NCI-H187 treated with DMSO at 0.1 percent for 48 hours (cell line): ENCODE measurements at places on chromosomes 5 and 9.

GRCh38 chr5:143770450-143770849 lies 41.5 kb upstream of the HMHB1 start:
- DNase-seq: no peak

DNA sequence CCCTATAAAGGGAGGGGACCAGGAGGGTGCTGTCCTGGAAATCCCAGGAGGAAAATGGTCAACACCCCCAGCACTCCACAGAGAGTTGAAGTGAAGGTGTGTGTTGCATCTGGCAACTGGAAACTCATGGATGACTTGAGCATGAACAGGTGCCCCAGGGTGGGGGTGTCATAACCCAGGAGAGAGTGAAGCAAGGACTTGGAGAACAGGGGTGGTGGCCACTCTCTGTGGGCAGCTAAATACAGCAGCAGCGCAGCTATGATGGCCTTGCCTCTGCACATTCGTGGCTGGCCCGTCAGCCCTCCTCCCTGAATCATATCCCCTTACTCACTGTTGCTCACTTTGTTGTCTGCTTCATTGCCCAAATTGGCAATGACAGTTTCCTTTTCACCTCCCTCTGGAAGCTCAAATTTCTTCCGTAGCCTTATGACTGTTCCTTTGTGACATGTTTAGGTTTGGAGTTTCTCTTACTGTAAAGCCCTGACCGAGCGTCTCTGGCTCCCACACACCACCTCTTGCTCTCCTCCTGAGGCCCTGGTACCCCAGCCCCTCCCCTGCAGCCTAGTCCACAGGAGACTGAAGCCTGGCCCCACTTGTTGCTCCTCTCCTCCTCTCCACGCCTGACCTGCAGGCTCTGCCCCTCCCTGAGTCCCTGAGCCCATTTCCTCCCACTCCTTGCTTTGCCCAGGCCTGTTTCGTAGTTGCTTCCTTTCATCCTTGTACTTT lies 185.8 kb downstream of the CD180 start:
- no peak for DNase-seq

DNA sequence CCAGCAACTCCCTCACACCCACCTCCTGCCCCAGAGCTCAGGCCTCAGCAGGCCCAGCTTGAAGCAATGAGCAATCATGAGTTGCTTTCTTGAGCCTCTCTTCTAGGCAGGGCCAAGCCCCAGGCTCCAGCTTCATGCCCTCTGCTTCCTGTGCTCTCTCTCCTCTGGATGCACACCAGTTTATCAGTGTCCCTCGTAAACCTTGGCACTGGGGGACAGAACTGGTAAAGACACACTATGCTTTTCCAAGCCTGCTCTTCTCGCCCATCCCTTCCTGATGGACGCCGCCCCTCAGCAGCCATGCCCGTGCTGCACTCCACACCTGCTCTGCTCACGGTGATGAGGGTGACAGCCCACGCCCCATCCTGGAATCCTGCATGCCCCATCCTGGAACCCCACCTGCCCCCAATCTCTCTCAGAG lies 49.4 kb upstream of the ORM1 start:
- no peak for DNase-seq

DNA sequence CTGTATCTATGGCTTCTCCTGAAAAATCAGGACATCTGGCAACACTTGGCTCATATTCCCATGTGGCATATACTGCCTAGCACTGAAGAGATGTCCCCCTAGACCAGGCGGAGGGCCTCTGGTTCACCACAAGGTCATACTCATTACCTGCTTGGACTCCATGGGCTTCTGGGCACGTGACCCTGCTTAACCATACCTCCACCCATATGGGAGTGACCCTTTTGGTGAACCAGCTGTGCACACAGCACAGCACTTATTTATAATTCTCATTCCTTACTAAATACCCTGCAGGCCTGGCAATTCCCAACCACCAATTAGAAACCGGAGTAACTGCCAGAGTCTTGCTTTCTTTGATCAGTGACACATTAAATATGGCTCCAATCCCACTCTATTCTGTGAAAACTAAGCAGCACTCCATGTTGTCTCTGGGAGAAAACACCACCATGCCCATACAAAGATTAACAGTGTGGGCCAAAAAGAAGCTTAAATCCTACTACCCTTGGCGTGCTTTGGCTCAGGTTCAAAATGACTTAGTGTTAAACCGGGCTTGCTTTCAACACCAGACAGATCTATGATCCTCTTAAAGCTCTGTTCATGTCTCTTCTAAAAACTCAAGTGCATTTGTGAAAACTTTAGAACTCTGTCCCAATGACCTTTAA lies 57.7 kb downstream of the MTMR12 start:
- DNase-seq: no peak

DNA sequence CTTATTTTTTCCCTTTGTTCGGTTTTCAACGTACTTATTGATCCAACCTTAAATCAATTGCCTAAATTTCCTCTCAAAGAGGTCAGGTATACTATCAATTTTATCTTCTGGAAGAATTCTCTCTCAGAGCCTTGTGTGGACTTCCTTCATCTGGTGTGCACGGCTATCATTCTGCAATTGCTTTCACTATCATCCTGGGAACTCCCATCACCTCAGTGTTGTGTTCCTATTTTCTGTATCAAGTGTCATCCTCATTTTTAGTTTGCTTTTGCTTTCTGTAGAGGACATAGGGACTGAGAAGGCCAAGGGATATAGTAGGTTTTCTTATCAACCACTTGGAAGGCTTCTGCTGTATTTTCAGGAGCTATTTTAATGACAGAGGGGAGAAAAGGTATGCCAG lies 11.3 kb downstream of the STOM start:
- DNase-seq: no peak

GRCh38 chr5:79448336-79448735 lies 65.6 kb downstream of the HOMER1 start:
- no peak for DNase-seq

GRCh38 chr9:97478301-97478981 lies 23.0 kb upstream of the TMOD1 start:
- no peak for DNase-seq

GRCh38 chr9:108639091-108639490 lies 216.7 kb downstream of the ACTL7B start:
- no peak for DNase-seq

DNA sequence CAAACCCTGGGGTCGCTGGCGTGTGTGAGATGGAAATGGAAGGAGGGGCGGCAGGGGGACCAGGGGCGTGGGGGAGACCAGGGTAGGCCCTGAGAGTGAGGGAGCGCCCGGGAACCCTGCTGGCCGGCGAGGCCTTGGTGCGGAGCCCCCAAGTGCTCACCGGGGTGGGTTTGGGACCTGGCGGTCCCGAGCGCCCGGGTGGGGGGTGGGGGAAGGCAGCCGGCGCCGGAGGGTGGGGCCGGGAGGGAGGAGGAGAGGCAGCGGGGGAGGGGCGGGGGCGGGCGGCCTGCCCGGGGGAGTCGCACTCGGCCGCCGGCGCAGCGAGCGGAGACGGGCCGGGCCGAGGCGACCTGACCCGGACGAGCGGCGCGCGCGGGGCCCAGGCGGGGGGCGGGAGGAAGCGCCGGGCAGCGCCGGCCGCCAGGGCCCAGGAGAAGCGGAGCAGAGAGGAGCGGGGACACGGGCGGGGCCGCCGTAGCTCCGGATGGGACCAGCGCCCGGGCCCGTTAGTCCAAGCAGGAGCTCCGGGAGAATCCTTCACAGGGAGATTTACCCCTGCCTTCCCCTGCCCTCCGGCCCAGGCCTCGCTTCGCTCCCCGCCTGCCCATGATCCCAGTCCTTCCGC lies at the start of gene NPR2:
Gene NPR2, plus strand, starts transcription at position 295 of the 625 bp plus-strand sequence. CDS start 818 bp downstream, outside the sequence.
- no peak for DNase-seq

DNA sequence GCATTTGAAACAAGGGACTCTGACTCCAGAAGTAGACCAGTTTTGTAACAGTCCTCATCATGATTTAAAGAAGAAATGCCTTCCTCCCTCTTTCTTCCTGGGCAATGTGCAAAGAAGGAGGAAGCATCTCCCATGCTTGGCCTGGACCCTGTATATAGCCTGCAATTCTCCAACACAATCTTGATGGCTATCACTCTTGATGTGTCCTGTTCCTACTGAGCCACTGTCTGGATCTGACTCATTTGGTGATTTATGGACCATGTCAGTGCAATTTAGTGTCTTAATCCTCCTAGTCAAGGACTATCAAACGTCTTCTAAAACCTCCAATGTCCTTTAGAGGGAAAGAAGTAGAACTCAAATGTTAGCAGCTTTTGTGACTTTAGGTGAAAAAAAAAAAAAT lies 697.3 kb downstream of the TLR4 start:
- no peak for DNase-seq

DNA sequence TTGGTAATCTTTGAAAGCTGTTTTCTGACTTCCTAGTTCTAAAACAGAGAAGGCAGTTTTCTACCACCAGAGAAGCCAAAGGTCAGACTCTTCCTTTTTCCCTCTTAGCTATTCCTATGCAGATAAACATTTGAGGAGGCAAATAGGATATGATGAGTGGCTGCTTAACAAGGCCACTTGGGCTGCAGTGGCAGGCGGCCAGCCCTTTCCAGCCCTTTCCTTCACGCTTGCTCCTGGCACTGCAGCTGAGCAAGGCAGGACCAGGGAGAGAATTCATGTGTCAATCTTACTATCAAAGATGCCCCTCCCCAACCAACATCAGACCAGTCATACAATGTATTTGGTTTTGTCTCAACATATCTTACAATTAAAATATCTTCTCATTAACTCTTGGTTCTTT lies 36.8 kb upstream of the RNF38 start:
- DNase-seq: no peak

GRCh38 chr5:83151821-83152220 lies 74.5 kb downstream of the XRCC4 start:
- no peak for DNase-seq

DNA sequence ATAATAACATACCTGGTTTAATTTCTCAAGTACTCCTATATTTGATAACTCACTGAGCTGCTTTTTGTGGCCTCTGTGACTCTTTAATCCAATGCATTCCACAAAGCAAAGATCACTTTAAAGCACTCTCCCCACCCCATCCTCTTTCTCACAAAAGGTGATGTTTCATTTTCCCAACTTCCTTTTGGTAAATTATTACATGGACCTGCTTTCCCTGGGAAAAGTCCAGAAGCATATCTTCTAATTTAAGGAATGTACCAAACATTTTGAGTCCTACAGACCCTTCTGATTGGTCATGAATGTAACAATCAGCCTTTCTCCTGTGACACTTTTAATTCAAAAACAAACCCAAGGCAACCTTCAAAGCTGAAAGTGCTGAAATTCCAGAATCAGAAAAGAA lies 71.1 kb downstream of the MLLT3 start:
- DNase-seq: no peak

DNA sequence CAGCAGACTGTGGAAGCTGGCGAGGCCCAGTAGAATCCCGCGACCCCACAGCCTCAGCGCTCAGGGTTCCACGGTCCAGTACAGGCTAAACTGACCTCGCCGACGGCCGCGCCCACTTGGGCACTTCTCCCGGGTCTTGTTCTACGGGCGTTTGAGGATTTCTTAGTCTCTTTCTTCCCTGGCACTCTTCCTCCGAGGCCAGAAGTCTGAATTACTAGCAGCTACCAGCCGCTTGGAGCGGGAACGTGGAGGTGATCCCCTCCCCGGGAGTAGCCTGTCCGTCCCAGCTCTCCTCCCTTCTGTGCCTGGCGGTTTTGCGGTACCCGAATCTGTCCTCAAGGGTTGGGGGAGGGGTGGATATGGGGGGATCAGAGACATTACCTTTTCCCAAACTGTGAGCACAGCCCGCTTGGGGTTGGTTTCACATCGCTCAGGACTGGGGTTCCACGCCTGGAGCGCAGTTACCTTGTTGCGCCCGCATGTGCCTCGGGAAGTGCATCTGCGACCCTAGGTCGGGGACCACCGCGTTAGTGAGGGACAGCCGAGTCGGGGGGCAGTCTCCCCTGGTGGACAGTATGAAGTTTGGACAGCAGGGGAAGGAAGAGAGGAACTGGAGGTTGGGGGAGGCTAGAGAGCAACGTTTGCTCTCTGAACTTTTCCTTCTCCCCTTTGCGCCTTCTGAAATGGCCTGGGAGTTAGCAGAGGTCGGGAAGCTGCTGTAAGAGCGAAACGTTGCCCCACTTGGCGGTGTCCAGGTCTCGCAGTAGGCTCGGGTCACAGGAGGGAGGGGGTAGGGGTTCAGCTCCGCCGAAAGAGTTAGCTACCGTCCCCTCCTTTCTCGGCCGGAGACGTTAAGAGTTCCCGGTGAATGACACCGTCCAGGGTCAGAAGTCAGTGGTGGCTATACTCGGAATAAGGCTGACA lies 190.8 kb downstream of the MEF2C start:
- DNase-seq: no peak

DNA sequence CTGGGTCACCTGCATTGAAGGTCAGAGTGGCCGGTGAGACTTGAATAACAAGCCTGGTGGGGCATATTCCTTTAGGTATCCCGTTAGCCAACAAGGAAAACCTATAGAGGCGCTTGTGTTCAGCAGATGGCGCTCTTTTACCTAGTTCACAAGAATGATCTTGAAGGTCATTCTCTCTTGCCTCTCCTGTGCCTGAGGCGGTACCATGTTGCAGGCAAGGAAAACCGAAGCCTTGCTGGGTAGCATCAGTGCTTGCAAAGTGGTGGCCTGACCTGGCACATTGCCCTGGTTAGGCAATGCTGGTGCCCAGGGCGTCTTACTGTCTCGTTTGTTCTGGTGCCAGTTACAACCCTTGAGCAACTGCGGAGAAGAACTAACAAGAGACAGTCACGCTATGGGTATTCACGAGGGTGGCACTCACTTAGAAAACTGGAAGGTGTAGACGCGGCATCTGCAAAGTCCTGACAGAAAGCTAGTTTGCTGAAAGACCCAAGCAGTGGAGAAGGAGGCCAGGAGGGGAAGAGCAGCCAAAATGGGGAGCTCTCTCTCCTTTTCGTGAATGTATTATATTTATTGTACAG lies 56.7 kb downstream of the AOPEP start:
- no peak for DNase-seq

GRCh38 chr5:89929173-89929572 lies 480.4 kb downstream of the CETN3 start:
- DNase-seq: no peak

DNA sequence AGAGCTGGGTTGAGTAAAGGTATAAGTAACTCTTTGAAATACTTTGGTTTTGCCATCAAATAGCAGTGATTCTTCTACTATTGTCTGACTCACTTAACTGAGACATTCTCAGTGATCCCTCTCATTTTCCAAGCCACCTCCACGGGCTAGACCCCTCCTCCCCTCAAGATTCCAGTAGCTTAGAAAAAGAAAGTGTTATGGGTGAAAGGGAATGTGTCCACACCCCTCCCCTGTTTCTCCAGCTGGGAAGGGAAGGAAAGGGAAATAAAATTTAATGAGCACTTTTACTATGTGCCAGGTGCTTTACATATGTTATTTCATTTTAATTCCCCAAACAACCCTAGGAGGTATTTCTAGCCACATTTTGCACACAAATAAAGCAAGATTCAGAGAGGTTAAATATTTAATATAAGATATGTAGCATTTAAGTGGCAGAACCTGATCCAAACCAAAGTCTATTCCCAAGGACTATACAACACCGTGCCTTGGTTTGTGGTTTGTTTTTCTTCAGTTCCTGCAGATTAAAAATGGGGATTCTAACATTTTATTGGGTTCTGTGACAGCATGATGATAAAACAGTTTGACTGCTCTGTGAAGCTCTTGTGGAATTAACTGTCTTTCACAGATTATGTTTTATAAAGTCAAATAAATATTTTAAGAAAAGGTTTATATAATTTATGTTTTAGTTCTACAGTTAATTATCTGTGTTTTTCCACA lies 135.9 kb downstream of the ZSWIM6 start:
- no peak for DNase-seq
